ENCODE measurements at places on chromosomes 11 and 22.

- no peak for DNase-seq
Observed at GRCh38 chr22:17867160-17867785, 93.0 kb upstream of the BID start.

DNA sequence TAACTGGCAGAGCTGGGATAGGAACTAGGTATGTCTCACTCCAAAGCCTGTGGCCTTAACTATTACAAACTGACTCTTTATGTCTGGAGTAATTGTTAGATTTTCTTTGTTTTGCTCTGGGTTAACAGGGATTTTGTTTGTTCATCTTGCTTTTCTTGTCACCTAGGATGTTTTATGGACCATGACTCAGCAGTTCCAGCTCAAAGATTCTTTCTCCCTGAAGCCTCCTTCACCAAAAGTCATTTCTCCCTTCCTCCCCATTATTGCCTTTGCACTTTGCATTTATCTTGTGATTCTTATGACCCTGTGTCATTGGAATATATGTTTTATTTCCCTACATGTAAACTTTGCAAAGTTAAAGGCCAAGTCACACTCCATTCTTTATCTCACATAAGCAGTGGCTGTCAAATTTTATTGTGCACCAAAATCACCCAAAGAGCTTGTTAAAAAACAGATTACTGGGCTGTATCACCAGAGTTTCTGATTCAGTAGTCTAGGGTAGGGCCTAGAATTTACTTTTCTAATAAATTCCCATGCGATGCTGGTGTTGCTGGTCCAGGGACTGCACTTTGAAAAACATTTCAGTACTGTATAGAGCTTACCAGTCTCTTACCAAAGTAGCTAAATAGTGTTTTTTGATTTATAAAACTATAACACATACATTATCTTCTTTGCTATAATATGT lies 327.7 kb downstream of the DLG2 start:
- no peak for DNase-seq

DNA sequence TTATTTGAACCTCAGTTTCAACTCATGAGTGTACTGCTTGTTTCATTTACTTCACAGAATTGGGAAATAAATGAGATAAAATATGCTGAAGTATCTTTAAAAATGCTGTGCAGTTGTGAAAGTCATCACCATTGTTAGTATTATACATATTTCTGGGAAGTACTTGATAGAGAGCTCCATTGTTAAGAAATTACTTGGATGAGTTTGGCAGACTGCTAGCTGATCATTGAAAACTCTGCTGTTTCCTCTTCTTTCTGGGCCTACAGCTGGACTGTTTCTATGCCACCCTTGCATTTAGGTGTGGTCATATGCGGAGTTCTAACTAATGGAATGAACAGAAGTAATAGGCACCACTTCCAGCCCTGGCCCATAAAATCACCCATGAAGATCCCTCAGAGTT lies 10.0 kb downstream of the SIK2 start:
- no peak for DNase-seq

GRCh38 chr11:129386795-129387397 lies 11.2 kb downstream of the BARX2 start:
- DNase-seq, result no peak

- no peak for DNase-seq
Observed at GRCh38 chr11:87892291-87892690, 283.0 kb downstream of the RAB38 start.

DNA sequence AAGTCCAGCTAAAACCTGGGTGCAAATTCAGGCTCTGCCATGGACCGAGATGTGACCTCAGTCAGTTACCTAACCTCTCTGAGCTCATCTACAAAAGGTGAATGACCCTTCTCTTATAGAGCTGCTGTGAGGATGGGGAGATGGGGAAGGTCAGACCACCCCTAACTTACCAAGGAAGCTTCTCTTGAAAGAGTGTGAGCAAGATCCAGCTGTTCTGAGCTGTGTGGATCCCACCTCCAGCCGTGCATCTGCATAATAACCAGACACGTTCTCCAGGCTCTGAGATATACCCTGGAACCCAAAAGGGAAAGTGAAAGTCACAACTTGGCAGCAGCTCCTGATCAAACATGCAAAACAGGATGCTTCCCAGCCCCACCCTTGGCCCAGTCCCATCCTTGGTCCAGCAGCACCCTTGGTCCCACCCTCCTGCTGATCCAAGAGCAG lies at the start of gene APOL3:
TSS of gene APOL3 (minus strand) at position 257 of the 444 bp plus-strand sequence. CDS start 11,700 bp downstream, outside the sequence.
- no peak for DNase-seq

DNA sequence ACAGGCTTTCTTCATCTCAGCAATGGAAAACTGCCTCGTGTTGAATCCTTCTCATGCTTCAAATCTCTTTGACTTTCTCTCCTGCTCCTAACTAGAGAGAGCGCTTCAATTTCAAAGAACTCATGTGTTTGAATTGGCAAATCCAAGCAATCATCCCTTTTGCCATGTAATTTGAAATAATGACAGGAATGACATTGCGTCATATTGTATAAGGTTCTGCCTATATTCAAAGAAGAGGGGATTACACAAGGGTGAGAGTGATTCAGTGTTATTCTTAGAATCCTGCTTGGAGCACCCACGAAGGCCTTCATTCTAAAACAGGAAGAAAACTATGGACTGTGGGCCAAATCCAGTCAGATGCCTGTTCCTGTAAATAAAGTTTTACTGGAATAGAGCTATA lies 720.6 kb downstream of the JRKL start:
- no peak for DNase-seq

DNA sequence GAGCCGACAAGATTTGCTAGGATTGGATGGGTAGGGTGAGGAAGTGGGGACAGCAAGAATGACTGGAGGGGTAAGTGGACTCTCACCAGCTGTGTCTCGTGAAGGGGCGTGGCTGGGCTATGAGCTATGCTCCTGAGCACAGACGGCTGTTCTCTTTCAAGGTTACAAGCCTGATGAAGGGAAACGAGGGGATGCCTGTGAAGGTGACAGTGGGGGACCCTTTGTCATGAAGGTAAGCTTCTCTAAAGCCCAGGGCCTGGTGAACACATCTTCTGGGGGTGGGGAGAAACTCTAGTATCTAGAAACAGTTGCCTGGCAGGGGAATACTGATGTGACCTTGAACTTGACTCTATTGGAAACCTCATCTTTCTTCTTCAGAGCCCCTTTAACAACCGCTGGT lies 19.9 kb downstream of the F2 start:
- no peak for DNase-seq

DNA sequence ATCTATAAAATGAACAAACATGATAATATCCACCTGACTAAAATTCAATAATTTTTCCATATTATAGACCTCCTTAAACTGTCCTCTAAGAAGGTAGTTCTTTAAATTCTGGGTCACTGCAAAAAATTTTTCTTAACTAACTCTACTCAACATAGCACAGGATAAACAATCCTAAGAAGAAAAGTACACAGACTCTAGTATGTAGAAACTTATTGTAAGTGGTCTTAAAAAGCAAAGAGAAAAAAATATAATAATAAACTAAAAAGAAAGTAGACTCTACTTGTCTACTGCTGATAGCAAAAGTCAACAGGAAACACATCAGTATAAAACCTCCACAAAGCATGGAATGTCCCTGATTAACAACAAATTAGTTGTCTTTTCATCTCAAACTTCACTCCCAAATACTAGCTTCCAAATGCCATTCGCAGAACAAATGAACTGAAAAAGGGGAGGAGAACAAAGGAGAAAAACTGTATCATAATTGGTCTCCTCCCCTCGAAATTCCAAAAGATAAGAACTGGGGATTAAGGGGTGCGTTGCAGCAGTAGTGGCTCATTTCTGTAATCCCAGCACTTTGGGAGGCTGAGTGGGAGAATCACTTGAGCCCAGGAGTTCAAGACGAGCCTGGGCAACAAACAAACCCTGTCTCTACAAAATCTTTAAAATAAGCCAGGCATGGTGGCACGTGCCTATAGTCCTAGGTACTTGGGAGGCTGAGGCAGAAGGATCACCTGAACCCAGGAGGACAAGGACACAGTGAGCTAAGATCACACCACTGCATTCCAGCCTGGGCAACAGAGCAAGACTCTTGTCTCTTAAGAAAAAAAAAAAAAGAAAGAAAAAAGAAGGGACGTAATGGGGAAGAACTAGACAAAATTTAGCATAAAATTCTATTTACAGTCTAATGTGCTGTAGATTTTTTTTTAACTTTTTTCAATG lies 6.5 kb downstream of the FCHSD2 start:
- DNase-seq, result no peak

DNA sequence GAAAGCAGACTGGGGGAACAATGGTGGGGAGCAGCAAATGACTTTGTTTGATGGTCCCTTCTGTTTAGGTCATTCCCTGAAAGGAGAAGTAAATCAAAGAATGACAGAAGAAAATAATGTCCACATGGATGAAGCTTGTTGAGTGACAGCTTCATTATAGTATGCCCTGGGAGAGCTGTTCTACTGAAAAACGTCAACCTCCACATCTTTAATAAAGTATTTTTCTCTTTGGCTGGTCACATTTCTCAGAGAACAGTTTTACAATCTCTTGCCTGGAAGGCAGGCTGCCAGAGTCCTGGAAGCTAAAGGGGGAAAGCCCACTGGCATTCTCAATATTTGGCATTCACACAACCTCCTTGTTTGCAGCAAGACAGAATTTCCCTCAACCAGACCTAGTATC lies 287.9 kb downstream of the SWAP70 start:
- no peak for DNase-seq
